NCI-H1694 (cell line): ENCODE measurements at places on chromosomes 4 and X.

DNA sequence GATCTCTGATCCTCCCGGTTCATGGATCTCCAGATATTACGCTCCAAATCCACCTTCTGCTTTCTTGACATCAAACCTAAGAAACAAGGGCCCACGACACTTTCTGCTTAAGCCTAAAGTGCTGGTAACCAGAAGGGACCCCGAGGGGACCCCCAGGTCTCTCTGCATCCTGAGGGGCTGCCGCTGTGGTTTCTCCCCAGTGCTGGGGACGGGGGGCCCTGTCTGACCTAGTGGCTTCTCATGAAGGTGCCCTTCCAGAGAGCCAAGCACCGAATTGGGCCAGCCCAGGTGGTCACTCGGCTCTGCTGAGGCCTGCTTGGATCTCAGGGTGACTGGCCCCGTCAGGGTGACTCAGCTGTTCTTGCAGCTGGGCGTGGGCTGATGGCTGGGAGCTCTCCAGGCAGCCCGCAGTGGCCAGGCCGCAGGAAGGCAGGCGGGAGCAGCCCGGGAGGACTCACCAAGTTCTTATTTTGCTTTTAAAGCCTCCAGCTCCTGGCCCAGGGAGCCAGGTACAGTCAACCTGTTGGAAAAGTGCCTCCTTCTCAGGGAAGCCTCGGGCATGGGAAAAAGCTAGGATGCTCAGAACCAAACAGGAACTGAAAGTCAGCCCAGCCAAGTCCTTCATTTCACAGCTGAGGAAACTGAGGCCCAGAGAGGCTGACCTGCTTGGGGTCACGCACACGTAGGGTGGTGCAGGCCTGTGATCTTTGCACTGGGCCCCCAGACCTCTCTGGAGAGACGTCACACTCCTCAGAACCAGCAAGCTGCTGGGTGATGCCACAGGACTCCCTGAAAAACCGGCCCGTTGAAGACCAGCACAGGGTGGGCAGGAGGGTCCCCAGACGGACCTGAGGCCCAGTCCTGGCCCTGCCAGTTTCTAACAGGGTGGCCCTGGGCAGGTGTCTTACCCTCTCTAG is 16.7 kb downstream of the BLOC1S4 start:
- no peak for DNase-seq

DNA sequence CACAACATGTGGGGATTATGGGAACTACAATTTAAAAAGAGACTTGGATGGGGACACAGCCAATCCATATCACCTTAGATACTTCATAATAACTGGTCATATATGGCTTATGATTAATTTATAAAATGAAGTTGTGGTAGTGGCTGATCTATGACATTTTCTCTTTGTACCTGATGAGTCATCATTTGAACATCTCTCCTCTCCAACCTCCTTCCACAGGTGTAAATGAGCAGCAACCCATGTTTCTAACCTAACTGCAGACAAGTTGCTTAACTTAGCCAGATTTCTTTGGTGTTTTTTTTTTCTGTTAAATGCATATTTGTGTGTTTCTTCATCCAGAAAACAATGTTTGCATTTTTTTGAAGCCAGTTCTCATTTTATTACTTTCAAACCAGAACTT is 42.6 kb downstream of the SPANXA2 start:
- no peak for DNase-seq

DNA sequence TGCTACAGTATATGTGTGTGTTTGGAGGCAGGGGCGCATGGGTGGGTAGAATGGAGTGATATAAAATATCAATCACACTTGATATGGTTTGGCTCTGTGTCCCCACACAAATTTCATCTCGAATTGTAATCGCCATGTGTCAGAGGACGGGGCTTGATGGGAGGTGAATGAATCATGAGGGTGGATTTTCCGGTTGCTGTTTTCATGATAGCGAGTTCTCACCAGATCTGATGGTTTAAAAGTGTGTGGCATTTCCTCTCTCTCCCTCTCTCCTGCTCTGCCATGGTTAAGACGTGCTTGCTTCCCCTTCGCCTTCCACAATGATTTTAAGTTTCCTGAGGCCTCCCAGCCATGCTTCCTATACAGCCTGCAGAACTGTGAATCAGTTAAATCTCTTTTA is 14.8 kb downstream of the SOWAHB start:
- DNase-seq = no peak

DNA sequence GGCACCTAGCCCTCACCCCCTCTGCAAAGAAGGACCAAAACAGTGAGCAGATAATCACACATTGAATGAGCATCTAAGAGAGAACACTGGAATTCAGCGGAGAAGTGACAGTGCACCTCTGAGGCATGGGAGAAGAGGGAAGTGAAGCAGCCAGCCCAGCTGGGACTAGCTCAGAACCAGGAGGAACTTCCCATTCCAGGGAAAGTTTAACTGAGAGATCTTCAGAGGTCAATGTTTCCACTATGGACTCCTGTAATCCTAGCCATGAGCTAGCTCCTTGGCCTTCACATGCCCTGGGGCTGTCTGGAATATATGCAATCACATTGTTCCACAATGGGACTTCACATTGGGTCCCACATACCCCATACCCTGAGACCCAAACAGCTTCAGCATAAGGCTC is 24.4 kb downstream of the TLR6 start:
- DNase-seq = no peak

- no peak for DNase-seq
Observed at GRCh38 chrX:39897741-39898097, 200.0 kb downstream of the BCOR start.

- no peak for DNase-seq
Observed at GRCh38 chrX:79524642-79525041, 157.5 kb upstream of the ITM2A start.

- DNase-seq = no peak
Observed at GRCh38 chrX:10049236-10049635, 82.1 kb downstream of the CLDN34 start.

DNA sequence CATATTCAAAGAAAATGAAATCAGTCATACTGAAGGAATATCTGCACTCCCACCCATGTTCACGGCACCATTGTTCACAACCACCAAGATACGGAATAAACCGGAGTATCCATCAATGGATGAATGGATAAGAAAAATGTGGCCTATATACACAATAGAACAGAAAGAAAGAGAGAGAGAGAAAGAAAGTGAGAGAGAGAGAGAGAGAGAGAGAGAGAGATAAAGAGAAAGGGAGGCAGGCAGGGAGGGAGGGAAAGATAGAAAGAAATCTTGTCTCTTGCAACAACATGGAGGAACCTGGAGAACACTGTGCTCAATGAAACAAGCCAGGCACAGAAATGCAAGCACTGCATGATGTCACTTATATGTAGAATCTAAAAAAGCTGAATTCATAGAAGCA is 52.4 kb downstream of the ANKRD17 start:
- no peak for DNase-seq

DNA sequence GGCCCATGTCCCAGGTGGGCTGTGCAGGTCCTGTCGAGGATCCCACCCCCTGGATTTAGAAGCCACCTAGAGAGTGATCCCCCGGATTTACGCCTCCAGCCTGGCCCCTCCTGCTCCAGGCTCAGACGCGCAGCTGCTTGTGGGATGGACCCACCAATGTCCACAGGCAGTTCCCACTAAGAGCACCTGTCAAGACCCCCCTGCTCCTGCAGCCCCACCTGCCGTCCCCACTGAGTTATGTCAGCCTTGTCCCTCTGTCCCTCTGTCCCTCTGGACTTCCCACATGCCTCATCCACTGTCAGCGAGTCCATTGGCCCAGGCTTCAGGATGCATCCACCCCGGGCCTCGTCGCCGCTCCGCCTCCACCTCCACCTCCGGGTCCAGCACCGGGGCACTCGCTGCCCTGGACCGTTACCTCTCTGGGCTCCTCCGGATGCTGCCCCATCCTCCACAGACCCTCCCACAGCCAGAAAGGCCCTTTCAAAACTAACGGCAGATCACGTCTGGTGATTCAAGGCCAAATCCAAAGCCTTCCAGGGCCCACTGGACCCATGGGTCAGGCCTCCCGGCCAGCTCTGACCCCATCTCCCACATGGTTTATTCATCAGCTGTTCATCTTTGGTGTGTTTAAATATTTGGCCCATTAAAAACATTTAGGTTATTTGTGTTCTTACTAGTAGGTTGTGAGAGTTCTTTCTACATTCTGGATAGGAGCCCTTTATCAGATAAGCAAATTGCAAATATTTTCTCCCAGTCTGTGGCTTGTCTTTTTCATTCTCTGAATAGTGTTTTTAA is 28.3 kb downstream of the HTRA3 start:
- no peak for DNase-seq

DNA sequence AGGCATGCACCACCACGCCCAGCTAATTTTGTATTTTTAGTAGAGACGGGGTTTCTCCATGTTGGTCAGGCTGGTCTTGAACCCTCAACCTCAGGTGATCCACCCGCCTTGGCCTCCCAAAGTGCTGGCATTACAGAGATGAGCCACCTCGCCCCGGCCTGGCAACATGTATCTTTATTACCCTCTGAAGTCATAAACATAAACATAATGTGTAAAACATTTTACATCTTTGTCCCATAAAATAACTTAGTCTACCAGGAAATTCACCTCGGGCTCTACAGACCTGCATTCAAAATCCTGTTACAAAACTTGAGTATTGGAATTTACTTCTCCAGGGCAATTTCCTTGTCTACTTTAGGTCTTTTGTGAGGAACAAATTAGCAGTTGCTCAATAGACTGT is 68.1 kb upstream of the DUSP21 start:
- no peak for DNase-seq

- no peak for DNase-seq
Observed at GRCh38 chr4:4440333-4441061, 53.6 kb downstream of the NSG1 start.

- no peak for DNase-seq
Observed at GRCh38 chrX:42098900-42099299, 175.5 kb upstream of the CASK start.

DNA sequence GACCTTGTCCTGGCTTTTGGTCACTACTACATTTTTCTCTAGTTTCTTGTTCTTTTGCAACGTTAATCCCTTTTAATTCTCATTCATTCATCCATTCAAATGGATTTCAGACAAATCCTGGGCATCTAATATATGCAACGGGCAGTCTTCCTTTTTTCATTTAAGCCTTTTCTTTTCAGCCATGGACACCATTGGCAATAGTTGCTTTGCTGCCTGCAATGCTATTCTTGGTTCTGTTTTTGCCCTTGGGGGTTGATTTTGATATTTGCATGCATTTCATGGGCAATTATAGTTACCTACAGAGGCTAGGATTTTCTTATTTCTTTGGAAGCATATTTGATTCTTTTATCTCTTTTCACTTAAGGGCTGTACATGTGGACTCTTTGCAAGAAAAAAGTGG is 180.5 kb upstream of the ARX start:
- no peak for DNase-seq

DNA sequence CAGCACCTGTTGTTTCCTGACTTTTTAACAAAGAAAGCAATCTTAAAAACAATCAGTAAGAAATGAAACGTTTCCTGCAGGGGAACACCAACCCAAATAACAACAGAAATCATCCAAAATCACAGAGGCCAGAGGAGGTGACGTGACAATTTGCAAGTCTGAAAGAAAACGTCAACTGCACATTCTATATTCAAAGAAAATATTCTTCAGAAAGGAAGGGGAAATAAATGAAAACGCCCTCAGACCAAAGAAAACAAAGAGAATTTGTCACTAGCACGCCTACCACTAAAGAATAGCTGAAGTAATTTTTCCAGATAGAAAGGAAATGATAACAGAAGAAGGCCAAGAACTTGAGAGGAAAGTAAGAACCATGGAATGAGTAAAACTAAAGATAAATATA is 74.4 kb downstream of the CASP3 start:
- no peak for DNase-seq

- no peak for DNase-seq
Observed at GRCh38 chrX:40145923-40146261, 48.1 kb upstream of the BCOR start.

- DNase-seq = no peak
Observed at GRCh38 chr4:37735578-37735977, 49.4 kb upstream of the RELL1 start.

- no peak for DNase-seq
Observed at GRCh38 chr4:112908511-112908910, 140.9 kb upstream of the ANK2 start.

GRCh38 chr4:185424905-185425646 is 688 bp downstream of the UFSP2 start:
- no peak for DNase-seq

GRCh38 chrX:32987142-32987541 is 224.2 kb downstream of the DMD start:
- DNase-seq = no peak

- peak; percentile 13 for DNase-seq
Observed at GRCh38 chrX:145190801-145191389, 56.4 kb upstream of the SPANXN1 start.

- no peak for DNase-seq
Observed at GRCh38 chr4:74218201-74218600, 60.3 kb downstream of the MTHFD2L start.

DNA sequence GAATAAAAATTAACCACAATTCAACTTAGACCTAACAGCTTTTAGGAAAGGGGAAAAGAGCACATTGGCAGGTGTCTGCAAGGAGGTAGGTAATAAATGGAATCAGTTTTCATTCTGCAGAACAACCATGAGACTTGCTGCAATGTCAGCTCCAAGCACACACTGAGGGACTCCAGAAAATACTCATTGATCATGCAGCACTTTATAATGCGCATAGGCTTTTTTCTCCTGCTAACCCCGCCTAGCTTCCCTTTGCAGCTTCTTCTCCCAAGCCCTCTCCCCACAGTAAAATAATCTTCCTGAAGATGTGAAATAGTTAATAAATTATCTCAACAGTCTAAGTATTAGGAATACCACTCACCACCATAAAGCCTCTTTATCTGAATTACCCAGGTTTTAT is 36.9 kb downstream of the ANKRD17 start:
- no peak for DNase-seq

GRCh38 chr4:18722748-18723191 is 701.2 kb upstream of the LCORL start:
- no peak for DNase-seq

DNA sequence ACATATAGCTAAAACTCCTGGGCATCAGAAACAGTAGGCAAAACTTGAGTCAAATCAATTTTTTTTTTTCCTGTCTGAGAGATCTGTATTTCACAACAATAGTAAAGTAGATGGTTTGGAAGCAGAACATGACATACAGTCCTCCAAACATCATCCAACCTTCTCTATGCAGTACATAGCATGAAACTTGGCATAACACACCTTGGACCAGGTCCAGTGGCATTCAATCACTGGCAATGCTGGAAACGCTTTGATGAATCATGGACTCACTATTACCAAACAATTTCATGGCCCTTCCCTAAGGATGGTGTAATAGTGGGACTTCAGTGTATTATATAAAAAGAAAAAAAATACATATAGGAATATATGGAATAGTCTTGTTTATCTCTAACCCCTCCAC is 154.6 kb downstream of the FMR1NB start:
- peak; percentile 74 for DNase-seq
